NCI-H1436 (cell line): ENCODE measurements at places on chromosomes 3 and 15.

DNA sequence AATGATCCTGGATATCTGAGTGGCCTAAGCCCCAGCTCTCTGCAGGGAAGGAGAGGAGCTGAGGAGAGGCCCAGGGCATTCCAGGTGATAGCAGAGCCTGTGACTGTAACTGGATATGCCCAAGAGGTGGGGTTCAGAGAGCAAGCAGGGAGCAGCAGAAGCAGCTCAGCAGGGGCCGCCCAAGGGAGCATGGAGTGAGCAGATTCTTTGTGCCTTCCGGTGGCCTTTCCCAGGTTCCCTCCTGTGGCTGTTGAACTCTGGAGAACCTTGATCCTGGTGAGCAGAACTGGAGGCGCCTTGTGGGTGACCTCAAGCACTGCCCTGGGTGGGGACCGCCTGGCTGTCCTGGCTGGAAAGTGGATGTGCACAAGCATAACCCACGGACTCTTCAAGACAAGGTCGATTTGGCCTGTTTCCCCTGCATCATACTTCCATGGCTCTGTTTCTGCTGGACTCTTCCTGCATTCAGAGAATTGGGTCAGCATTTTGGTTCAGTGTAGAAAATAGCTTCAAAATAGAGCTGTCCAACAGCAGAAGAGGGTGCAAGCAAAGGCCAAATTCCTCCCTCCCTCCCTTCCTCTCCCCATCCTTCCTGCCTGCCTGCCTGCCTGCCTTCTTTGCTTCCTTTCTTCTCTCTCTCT, 76.1 kb downstream of the ARNT2 start:
- no peak for DNase-seq

DNA sequence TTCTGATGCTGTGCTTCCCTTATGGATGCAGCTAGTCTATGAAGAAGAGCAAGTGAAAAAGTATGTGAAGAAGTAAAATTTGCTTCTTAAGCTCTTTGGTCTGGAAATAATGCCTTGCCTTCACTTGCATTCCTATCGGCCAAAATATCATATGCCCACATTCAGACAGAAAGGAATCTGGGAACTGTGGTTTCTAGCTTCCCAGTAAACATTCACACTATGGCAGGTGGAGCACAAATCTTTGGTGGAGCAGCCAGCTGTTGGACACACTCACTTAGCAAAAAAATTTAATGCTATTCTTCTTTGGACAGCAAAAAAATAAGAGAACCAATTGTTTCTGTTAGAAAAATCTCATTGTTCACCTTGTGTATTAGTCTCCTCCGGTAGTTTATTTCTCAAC, 12.3 kb upstream of the COL6A6 start:
- no peak for DNase-seq

- DNase-seq = no peak
Observed at GRCh38 chr3:94076055-94076454, 13.2 kb downstream of the NSUN3 start.

DNA sequence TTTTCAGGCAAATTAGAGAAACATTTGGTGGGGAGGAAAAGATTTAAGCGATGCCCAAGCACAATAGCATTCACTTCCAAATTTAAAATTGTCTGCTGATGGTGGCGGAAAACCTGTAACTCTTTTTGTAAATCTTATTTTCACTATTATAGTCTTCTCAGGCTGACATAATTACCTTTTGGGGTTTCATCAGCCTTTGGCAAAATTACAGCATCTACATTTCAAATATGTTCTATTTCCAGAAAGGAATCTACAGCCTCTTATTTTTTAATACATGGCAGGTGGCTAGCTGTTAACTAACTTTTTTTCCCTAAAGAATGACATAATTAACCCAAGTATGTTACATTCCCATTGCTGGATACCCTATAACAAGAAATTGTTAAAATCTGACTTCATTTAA, 391.5 kb upstream of the CCDC54 start:
- no peak for DNase-seq

- DNase-seq = no peak
Observed at GRCh38 chr15:62280625-62281024, 115.5 kb upstream of the C2CD4B start.

- no peak for DNase-seq
Observed at GRCh38 chr3:168591587-168591986, 495.9 kb upstream of the GOLIM4 start.

- peak; percentile 26 for DNase-seq
Observed at GRCh38 chr3:10344147-10344943, 23.4 kb upstream of the SEC13 start.
